Right cardiac atrium (tissue), 5 donors: ENCODE measurements at places on chromosomes 13 and 19. TPM values are rescaled to one million over a fixed set of nuclear protein-coding genes. Genes with fewer than 3 reads are reported as not detected.

GRCh38 chr13:79480954-79481684, at the start of gene NDFIP2:
Gene NDFIP2 (plus strand): TSS chr13:79481155. CDS start chr13:79481204, 49 bp downstream.
- DNase-seq: peak; percentile 91

- DNase-seq: no peak
These were observed 14.5 kb downstream of the FFAR2 start for GRCh38 chr19:35462476-35462953.

GRCh38 chr19:38216785-38217641, 7.0 kb downstream of the DPF1 start:
- no peak for DNase-seq

DNA sequence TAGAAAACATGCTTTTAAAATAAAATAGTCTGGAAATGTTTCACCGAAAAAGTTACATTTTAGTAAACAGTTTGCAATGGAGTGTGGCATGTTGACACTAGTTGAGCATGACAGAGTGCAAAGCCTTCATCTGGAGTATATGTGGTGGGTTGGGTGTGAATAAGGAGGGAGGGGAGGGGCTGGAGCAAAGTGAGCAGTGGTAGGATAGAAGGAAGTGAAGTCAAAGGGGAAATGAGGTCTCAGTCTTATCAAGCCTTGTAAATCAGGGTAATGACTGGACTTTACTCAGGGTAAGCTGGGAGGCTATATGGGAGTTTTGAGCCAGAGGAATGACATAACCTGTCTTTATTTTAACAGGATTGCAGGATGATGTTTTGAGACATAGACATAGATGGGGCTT, 222.8 kb downstream of the PCDH20 start:
- no peak for DNase-seq

- no peak for DNase-seq
These were observed 21.1 kb downstream of the CHAF1A start for GRCh38 chr19:4423416-4424126.

- DNase-seq: no peak
These were observed 38.0 kb downstream of the KCTD4 start for GRCh38 chr13:45162821-45163220.

GRCh38 chr19:29479941-29480340, 45.9 kb upstream of the VSTM2B start:
- DNase-seq: no peak

- DNase-seq: no peak
These were observed 289.8 kb upstream of the SOX21 start for GRCh38 chr13:95002126-95002525.

DNA sequence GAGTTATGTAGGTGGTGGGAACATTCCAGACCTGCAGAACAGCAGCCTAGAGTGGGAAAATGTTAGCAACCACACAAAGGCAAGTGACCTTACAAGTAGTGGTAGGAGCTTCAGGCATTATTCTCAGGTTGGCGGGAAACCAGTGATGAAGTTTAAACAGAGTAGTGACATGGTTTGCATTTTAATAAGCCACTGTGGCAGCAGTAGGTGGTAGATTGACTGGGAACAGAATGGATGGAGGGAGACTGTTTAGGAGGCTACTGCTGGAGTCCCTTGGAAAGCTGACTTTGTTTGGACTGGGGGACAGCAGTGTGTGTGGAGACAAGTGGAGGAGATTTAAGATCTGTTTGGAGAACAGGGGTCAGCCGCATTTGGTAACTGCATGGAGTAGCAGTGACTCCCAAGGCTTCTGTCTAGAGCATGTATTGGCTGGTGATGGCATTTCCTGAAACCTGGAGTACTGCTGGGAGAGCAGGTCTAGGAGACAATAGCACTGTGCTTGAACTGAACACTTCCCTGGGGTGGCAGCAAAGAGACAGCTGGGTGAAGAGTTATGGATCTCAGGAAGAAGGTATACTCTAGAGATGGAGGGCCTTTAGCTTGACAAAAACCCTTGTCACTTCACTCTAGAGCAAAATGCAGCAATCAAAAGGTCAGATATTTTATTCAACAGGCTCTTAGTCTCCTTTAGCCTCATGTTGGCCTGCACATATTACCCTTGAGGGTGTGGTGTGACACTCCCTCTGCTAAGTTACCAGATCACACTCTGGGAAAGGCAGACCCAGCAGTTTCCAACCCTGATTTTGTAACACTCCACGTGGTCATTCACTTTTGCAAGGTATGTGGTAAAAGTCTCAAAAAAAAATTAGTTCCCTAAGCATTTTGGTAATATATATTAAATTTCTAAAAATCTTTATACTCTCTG, 70.3 kb downstream of the DHRS12 start:
- DNase-seq: no peak

- peak; percentile 31 for DNase-seq
These were observed 65.9 kb downstream of the KCNRG start for GRCh38 chr13:50080911-50081678.

- no peak for DNase-seq
These were observed 1311.9 kb downstream of the UQCRFS1 start for GRCh38 chr19:27901078-27901477.

- peak; percentile 84 for DNase-seq
These were observed 26.4 kb downstream of the C13orf46 start for GRCh38 chr13:113947311-113948033.

DNA sequence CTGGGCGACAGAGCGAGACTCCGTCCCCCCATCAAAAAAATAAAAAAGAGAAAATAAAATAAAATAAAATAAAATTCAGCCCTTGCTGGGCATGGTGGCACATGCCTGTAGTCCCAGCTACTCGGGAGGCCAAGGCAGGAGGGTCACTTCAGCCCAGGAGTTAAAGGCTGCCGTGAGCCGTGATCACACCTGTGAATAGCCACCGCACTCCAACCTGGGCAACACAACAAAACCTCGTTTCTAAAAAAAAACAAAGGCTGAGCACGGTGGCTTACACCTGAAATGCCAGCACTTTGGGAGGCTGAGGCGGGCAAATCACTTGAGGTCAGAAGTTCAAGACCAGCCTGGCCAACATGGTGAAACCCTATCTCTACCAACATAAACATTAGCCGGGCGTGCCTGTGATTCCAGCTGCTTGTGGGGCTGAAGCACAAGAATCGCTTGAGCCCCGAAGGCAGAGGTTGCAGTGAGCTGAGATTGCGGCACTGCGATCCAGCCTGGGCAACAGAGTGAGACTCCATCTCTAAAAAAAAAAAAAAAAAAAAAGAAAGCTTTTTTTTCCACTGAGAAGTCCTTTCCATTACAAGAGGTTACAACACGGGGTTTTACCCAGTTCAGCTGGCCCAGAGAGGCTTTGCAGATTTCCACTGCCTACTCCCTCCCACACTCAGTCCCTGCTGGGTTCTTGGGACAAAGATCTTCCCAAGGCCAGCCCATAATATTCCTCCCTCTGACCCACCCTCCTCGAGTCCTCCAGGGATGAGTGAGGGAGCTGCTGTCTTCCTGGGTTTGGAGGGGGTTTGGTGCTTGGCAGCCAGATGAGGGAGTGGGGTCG, 6.4 kb downstream of the ANGPTL4 start:
- no peak for DNase-seq

GRCh38 chr13:59706101-59706976, 457.4 kb downstream of the DIAPH3 start:
- DNase-seq: no peak

DNA sequence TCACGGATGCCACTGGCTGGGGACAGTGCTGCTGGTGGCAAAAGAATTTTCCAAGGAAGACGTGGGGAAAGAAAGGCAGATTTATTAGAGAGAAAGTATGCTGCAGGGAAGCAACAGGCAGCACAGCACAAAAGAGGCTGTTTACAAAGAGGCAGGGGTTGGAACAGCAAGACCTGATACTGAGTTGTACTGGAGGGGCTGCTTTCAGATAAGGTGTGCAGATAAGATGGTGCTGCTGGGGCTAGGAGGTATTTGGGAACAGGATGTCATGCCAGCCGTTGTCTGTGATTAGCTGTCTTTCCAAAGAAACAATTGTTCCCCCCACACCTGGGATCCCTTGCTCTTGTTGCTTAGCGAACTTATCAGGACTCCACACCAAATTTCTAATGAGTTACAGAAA, 2023.3 kb upstream of the PCDH20 start:
- no peak for DNase-seq

GRCh38 chr13:76929851-76930374, 18.4 kb upstream of the ACOD1 start:
- DNase-seq: no peak

- DNase-seq: no peak
These were observed 285.6 kb downstream of the MTUS2 start for GRCh38 chr13:29105779-29106178.

- peak; percentile 73 for DNase-seq
These were observed 8.6 kb downstream of the PPP5C start for GRCh38 chr19:46355234-46356148.

Gene USHBP1
- 2.7 TPM for total RNA-seq

Gene SHANK1
- 1.2 TPM for total RNA-seq

Gene ELSPBP1
- not detected for total RNA-seq

Gene ACP7
- not detected for total RNA-seq

Gene FXYD1
- 485 TPM for total RNA-seq

Gene GARIN5B
- not detected for total RNA-seq

Gene KASH5
- not detected for total RNA-seq

Gene ZNF547
- total RNA-seq: 5.6 TPM
